ENCODE measurements at places on chromosomes 4 and X.

DNA sequence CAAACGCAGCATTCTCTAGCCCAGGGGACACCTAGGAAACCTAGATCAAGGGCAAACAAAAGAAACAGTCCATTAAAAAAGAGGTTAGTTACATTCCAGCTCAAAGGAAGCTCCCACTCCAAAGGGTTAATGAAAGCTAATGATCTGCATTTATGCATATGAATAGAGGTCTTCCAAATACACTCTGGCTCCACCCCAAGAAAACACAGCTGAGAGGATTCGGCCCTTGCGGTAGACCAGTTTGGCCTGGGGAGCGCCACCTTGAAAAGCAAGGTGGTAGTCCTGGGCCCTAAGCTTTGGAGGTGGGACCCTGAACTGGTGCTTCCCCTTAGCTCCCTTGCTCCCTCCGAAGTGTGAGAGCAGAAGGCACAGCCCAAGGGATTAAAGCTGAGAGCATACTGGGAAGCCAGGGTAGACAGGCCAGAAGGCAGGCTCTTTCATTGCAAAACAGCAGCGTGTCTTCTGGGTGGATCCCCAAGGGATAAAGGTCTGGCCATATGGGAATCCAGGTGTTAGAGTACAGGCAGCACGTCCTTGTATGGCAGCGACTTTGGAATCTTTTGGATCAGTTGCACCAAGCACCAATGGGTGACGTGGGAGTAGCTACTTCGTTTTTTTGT is 3.7 kb downstream of the GABRQ start:
- no peak for DNase-seq

- DNase-seq, result no peak
These were observed 3.3 kb upstream of the PDGFRA start for GRCh38 chr4:54225598-54226403.

GRCh38 chr4:126328914-126329313 is 1014.2 kb downstream of the FAT4 start:
- DNase-seq, result no peak

DNA sequence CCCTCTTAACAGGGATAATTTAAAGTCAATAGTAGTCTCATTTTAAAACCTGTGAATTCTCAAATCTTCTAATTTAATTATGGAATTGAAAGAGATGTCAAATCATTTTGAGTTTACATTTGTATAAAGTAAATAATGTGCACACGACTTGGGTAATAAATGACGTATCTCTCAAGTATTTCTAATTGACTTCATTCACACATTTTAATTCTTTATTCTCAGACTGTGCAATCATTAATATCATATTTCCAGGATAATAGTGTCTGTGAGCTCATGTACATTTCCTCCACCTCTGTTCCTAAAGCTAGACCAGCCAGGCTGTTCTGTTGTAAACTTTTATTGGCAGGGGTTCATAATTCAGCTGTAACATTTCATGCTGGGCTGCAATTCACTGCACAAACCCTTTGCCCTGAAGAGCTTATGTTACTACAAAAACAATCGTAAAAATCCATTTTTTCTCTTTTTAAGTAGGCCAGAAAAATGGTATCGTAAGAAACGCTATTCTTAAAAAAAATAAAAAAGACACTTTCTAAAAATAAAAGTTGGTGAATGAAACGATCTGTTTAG is 1103.1 kb upstream of the TENM3 start:
- no peak for DNase-seq

DNA sequence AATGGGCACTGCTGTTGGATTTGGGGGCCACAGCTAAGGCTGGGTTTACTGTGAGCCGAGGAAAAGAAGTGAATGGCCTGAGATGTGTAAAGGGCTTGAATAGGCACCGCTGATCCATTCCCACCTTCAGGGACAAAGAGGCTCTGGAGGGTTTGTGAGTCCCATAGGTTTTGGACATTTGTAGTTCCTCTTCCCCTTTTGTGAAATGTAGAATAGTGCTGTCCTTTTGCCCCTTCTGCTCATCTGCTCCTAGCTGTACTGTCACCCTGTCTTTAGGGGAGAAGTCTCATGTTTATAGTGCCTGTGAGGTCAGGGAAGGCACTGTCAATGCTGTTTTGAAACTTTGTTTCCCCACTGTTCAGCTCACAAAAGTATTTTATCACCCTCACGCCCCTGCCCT is 26.4 kb upstream of the CLCN4 start:
- no peak for DNase-seq

DNA sequence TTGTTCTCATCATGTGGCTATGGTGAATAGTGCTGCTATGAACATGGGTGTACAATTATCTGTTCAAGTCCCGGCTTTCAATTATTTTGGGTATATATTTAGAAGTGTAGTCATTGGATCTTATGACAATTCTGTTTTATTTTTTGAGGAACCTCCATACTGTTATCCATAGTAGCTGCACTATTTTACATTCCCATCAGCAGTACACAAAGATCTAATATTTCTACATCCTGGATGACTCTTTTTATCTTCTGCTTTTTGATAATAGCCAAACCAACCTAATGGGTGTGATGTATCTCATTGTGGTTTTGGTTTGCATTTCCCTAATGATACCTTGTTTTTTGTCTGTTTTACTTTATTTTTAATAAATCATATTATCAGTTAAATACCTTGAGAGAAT is 12.9 kb upstream of the IL13RA1 start:
- DNase-seq, result no peak

DNA sequence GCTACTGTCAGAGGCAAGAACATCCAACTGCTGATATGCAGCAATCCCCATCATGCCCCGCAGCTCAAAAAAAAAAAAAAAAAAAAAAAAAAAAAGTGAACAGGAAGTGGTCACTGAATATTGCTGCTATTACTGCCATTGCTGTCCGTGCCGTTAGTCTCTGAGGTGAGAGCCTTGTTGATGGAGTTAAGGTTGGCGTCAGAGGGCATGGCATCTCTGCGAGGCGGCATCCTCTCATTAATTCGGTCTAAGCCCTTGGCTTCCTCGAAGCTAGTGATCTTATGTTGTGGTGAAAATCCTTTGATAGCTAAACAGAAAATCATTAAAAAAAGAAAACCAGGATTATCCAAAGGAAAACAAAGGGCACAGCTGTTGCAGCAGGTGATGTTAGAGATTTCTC is 321.6 kb downstream of the PPP3CA start:
- no peak for DNase-seq

DNA sequence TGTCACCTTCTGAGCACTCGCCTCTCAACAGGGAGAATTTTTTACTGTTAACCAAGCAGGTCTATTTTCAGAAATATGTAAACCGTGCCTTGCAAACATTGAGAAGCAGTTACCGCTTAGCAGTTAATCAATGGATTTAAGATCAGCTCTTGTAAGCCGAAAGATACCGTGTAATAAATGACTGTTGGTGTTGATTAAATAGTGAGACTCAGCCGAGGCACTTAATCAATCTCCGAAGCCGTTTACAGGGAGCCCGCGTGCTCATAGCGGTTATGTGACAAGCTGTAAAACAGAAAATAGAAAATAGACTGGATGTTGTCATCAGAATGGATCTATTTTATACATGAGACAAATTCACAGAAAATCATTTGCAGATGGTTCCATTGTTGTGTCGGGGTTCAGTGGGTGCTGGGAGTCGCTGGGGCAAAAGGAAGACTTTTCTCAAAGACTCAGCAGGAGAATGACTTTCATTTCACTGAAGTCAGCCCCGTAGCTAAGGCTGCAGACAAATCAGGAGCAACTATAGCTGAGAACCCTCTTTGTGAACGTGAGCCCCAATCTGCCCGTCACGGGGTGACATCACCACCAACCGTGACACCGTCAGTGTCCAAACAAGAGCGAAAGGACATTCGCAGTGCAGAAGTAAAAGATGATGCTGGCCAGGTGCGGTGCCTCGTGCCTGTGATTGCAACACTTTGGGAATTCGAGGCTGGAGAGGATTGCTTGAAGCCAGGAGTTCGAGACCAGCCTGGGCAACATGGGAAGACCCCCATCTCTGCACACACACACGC is 275.3 kb downstream of the CRLF2 start:
- DNase-seq, result no peak

- DNase-seq, result no peak
These were observed 38.7 kb downstream of the DCHS2 start for GRCh38 chr4:154452798-154453346.

- peak; percentile 22 for DNase-seq
These were observed 64.6 kb upstream of the TRPC5 start for GRCh38 chrX:112147206-112147605.

DNA sequence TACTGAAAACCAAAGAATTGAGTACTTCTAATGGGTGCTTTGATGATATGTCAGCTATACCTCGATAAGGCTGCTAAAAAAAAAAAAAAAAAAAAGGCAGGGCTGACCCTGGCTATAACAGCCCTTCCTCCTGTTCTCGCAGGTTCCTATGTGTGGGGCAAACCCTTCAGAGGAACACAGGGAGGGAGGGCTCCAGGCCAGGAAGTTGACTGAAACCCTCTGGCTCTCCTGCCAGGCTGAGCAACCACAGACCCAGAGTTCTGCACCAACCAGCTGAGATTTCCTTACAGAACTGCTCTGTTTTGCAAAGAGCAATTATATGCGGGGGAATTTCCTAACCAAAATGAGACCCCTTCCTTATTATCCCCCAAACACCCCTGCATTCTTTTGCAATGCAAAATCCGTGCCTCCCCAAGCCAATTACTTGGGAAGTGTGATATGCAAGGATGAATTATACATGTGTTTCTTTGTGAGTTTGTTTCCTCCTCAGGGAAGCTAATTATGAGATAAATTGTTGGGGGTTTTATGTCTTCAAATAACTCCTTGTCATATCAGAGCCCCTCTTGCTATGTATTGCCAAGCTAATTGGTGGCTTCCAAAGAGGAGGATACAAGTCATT is 45.6 kb downstream of the PDHA1 start:
- no peak for DNase-seq

DNA sequence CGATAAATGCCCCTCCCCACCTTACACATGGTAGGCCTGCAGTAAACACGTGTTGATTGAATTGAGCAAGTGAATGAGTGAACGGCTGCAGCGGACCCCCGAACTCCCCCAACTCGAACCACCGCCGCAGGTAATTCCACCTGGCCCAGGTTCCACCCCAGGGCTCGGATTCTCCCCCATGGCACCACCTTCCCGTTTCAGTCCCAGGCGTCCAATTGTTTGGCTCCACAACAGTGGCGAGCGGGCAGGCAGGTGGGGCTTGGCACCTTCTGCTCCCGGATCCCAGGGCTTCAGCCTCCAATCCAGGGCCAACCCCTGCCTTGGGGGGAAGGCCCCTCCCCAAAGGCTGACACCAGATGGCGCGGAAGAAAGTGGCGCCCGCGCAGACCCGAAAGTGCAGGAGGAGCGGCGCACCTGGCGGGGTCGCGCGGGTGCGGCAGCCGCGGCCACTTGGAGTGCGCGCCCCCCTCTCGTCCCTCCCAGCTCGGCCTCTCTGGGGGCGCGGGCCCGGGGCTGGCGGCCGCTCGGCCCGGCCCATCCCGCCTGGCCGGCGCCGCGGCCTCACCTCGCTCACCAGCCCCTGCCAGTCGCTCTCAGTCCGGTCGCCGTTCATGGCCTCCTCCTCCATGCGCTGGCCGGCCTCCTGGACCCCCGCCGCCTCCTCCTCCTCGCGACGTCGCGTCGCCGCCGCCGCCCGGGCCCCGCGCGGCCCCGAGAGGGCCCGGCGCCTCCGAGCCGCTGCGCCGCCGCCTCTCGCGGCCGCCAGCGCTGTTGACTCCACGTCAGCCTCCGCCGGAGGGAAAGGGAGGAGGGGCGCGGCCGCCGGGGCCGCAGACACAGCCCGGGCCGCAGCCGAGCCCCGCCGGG is at the start of gene CCDC149:
TSS of gene CCDC149 (minus strand) at position 791 of the 867 bp plus-strand sequence. CDS start at position 613, 178 bp downstream.
- peak; percentile 57 for DNase-seq

- DNase-seq, result no peak
These were observed 18.2 kb downstream of the PRDM8 start for GRCh38 chr4:80215449-80216052.

GRCh38 chrX:10617186-10617998 is 3.0 kb downstream of the MID1 start:
- no peak for DNase-seq

- DNase-seq, result no peak
These were observed 58.6 kb downstream of the GPC3 start for GRCh38 chrX:133926809-133927208.

DNA sequence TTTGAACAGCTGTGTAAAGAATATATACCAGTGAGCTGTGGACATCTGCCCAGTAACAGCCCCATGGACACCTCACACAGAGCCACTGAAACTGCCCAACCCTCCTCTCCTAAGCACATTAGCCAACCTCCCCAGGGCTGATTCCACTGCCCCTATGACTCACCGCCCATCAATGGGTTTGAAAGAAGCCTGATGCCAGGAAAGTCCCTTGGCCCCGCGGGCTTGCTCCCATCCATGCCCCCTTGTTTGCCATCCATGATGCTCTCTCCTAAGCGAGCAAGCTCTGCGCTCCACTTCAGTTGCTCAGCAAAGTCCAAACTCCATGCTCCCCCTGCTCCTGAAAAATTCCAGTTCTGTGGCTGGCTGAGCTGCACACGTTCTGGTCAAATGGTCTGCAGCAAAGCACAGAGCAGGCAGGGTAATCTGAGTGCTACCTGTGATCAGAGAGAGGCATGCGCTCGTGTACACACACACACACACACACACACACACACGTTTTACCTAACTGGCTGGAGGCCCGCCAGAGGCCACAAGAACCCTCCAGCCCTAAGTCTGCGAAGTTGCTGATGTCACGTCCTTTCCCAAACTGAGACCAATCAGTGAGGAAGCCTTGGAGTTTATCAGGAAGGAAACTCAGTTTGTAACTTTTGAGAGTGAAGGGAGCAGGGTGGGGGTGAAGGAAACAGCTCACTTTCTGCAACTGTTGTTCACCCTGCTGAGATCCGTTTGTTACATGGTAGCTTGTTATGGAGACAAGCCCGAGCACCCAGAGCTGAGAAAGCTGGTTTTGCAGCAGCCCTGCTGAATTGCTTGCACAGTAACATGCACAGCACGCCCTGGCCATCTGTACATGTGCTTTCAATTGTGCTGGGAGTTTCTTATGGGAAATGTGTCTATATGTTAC is at the start of gene ASB9:
TSS of gene ASB9 (minus strand) at position 466 of the 904 bp plus-strand sequence. CDS start at position 257, 209 bp downstream.
- peak; percentile 8 for DNase-seq

DNA sequence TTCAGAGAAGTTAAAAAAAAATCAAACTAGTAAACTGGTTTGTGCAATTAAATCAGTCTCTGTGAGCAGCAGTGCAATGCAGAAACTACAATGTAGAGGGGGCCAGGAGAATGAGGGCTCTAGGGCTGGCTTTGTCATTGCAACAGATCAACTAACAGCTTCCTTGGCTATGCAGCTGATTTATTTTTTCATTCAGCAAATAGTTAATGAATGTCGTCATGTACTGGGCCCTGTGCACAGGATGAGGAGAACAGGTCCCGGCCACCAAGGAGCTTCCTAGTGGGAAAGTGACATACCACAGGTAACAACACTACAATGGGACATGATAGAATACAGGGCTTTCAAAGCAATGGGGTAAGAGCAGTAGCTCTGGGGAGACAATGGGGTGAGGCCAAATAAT is 190.1 kb downstream of the NSUN7 start:
- no peak for DNase-seq

GRCh38 chr4:20844311-20844710 is 144.1 kb downstream of the PACRGL start:
- DNase-seq, result no peak

GRCh38 chr4:27327421-27328181 is 467.0 kb downstream of the STIM2 start:
- no peak for DNase-seq

GRCh38 chr4:16386711-16387320 is 160.5 kb upstream of the TAPT1 start:
- no peak for DNase-seq

Measured in Ammon's horn (tissue), 1 donor.